ENCODE measurements at places on chromosomes 4 and X.

GRCh38 chr4:40940317-40940741 is 190.6 kb downstream of the NSUN7 start:
- no peak for DNase-seq

DNA sequence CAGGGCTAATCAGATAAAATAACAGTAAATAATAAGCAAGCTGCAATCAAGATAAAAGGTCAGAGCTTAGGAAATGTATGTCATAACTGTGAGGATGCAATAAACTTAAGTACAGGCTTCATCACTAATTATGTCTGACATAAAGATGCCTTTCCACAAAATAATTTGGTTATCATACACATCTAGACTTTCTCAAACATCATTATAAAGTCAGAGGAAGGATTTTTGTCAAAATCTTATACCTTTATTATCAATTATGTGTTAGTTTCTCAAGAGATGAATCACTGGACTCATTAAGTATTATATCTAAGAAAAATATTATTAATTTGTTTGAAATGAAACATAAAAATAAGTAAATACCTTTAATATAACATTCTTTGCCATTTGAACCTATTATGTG is 695.4 kb upstream of the INTU start:
- DNase-seq, result no peak

DNA sequence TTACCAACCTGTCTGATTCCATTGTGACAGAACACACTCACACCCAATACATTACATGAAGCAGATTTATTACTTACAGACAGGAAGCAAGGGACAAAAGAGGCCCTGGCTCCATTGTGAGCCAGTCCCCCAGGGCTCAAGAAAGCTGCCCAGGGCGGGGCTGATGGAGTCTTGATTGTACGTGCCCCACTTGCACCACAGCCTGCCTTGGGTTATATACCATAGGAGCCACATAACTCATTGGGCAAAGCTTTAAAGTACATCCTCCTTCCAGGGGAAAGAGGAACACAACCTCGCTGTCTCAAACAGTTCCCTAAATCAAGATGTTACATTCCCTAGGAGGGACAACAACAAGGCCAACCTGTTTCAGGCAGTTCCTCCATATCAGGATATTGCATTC is 3.4 kb upstream of the ZRSR2 start:
- no peak for DNase-seq

- no peak for DNase-seq
Observed at GRCh38 chrX:27555514-27555913, 34.6 kb upstream of the DCAF8L2 start.

- no peak for DNase-seq
Observed at GRCh38 chr4:139593091-139593564, 37.1 kb upstream of the SETD7 start.

- DNase-seq, result no peak
Observed at GRCh38 chrX:112668476-112669409, 11.0 kb downstream of the LHFPL1 start.
